ENCODE measurements at places on chromosomes 11 and 22.

- DNase-seq: no peak
These were observed 349.4 kb upstream of the NCAM1 start for GRCh38 chr11:112611771-112612170.

DNA sequence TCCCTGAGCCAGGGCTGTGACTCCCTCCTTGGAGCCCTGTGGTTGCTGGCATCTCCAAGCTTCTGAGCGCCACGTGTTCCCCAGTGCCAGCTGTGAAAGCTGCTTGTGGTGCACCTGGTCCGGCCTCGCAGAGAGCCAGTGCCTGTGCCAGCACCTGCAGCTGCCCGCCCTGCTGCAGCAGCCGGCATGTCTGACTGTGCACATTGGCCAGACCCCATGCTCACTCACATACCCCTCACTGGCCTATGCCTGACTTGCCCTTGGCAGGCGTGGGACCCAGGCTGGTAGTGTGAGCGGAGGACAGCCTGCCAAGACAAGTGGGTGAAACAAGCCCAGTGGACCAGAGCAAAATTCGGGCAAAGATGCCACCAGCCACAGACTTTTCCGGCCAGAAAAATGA is 9.8 kb downstream of the MRPL48 start:
- no peak for DNase-seq

GRCh38 chr22:38614332-38615063 is 41.7 kb downstream of the FAM227A start:
- no peak for DNase-seq

DNA sequence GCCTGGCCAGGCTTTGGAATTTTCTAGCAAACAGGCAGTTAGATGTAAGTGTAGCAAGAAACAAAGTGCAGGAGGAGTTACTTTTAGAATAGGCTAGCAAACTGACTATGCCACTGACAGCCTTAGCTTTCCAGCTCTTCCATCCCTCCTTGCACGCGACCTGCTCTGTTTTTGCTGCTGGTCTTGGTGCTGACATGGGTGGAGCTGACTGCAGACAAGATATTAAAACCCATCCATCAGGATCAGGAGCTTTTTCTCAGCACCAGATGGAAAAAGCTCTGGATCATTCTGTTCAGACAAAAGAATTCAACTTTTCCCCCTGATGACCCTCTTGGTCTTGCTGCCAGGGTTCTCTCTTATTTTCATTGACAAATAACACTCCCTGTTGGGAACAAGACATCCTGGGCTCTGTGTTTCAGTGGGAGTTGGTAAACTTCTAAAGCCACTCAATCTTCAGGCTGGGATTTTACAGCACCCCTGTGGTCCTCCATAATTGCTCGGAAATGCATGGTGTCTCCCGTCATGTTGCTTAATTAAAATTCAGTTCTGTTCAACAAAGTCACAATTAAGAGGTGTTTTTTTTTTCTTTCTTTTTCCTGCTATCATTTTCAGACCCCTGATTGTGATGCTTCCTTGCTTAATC is 240.0 kb upstream of the LARGE1 start:
- DNase-seq: no peak

DNA sequence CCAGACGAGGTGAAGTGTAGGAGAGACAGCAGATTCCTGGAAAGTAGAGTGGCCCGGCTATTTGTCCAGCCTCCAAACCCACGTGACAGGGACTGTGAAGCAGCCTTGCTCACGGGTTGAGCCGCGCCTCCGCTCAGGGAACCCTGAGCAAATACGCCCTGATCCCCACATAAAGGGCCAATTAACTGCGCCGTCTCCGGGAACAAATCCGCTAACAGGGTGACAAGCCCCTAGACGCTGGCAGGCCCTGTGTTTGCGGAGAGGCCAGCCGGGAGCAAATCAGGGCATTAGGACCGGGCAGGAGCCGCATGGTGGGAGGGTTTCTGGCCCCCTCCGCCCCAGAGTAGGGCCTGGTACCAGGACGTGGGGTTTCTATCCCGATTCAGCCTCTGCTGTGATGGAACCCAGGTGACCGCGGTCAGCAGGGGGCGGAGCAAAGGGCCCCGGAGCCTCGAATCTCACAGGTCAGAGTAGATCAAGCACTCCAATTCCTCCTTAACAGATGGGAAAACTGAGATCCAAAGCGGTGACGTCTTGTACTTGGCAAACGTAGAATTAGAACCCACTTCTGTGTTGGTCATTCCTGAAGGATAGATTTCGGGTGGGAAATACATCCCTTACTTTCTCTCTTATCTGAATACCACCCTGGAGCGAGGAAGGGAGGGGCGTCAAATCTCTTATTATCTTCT is 2.0 kb upstream of the ROBO3 start:
- no peak for DNase-seq

GRCh38 chr11:61491736-61492395 is 16.7 kb upstream of the LRRC10B start:
- no peak for DNase-seq

DNA sequence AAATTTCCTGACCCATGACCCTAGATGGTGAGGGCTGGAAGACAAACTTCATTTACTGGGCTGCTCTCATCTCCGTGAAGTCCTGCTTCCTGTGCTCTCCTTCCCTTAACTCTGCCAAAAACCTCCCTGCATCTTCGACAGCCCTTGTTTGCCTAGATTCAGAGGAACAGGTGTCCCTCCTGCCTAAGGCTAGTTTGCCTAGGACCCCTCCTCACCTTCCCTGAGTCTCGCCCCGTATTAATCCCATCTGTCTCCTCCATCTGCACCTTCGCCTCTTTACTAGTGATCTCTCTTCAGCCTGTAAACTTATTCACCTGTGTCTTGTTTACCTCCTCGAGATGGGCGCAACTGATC is 33.1 kb downstream of the EIF3F start:
- DNase-seq: no peak

- no peak for DNase-seq
These were observed 29.2 kb downstream of the PDGFB start for GRCh38 chr22:39215426-39216142.

- peak; percentile 79 for DNase-seq
These were observed 10.4 kb upstream of the MRPL17 start for GRCh38 chr11:6693342-6694228.

- DNase-seq: no peak
These were observed 64.6 kb downstream of the NARS2 start for GRCh38 chr11:78510025-78510596.

DNA sequence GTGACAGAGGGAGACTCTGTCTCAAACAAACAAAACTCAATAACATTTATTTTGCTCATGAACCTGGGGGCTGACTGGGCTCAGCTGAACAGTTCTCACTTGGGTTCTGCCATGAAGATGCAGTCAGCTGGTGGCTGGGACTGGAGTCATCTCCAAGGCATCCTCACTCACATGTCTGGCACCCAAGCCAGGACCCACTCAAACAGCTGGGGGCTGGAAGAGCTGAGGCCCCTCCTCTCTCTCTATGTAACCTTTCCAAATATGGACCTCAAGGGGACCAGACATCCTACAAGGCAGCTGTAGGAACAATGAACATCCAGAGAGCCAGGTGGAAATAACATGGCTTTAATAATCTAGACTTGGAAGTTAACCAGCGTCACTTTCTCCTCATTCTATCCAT is 16.8 kb downstream of the HSPA8 start:
- no peak for DNase-seq

DNA sequence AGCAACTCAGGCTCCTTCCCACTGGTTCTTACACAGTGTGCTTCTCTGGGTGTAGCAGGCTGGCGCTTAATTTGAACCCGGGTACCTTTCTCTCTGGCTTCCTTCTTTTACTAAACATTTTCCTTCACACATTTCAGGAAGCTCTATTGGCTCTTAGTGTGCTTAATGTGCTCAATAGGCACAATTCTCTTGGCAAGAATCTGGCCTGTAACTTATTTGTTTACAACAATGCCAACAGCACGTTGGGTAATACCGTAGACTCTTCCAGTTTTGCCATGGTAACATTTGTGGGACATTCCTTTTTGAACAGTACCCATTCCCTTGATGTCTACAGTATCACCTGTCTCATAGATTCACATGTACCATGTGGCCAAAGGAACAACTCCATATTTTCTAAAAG is 47.8 kb downstream of the AAMDC start:
- DNase-seq: no peak

GRCh38 chr11:63274776-63275175 is 31.4 kb upstream of the SLC22A25 start:
- DNase-seq: no peak

DNA sequence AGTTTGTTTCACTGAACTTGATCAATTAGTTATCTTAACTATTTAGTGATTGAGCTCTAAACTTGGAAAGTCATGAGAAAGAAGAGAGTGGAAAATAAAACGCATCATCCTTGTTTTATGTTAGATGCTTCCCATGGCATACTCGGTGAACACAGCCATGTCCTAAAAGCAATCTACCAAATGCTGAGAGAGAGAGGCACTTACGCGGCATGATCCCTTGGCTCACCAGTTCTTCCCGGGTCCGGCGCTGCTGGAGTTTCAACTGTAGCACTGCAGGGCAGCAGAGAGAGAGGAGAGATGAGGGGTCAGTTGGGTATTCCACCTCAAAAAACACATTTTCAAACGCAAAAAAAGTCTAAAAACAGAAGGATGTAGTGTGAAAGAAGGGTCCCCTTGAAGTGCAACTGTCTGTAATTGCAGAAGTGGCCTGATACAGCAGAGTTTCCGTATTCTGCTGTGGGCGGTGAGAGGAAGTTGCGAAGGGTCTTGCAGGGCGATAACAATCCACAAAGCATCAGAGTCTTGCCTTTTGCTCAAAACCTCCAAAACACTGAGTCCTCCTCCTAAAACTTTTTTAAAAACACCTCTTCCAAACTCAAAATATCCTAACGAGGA is 92.7 kb downstream of the SGSM3 start:
- DNase-seq: no peak

GRCh38 chr22:25630447-25630846 is 66.0 kb downstream of the GRK3 start:
- peak; percentile 5 for DNase-seq

- peak; percentile 82 for DNase-seq
These were observed 5.7 kb downstream of the UPK3A start for GRCh38 chr22:45290410-45290936.

GRCh38 chr11:61162092-61162941 is 1.1 kb upstream of the VPS37C start:
- peak; percentile 39 for DNase-seq

DNA sequence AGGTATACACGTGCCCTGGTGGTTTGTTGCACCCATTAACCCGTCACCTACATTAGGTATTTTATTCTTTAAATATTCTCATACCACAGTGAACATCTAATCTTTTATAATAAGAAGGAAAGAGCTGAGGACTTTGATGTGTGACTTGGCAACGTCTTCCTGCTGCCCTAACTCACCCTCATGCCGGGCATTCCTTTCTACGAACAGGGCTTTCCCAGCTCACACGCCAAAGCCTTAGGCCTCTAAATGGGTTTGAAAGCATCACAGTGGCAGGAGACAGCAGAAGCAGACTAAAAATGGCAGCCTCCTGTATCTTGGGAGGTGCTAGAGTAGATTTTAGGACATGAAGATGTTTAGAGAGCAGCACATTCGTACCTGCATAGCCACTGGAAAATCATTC is 52.6 kb downstream of the CLTCL1 start:
- peak; percentile 2 for DNase-seq

GRCh38 chr11:67111261-67111660 is 7.8 kb upstream of the KDM2A start:
- DNase-seq: peak; percentile 27

- no peak for DNase-seq
These were observed 13.7 kb upstream of the SCGB2A2 start for GRCh38 chr11:62256281-62256680.

GRCh38 chr11:125922156-125922555 is 17.8 kb downstream of the DDX25 start:
- no peak for DNase-seq

DNA sequence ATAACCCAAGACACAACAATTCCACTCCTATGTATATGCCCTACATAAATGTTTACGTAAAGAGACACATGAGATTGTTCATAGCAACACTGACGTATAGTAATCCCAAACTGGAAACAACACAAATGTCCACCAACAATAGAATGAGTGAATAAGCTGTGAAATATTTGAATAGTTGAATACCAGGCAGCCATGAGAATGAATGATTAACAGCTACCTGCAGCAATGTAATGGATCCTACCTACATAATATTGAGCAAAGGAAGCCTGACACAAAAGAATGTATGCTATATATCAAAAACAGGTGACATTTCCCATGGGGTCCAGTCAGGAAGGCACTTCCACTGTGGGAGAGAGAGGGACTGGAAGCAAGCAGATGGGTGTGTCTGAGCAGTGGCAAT is 92.8 kb upstream of the LINC01488 start:
- no peak for DNase-seq

GRCh38 chr11:62705413-62705812 is 1.8 kb downstream of the BSCL2 start:
- DNase-seq: no peak

DNA sequence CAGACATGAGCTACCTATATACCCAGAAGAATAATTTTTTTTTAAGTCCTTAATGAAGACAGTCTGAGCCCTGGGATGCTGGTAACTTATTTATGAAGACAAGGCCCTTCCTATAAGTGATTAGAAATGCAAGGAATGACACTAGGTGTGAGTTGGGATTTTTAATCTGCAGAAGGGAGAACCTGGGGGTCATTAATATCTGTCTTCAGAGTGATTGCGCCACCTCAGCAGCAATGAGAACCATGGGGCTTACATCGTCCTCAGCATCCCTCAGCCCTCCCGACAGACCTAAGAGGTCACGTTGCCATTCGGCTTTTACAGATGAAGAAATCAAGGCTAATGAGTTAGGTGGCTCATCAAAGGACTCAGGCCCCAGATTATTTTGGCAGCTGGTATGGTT is 55.6 kb downstream of the MCM5 start:
- no peak for DNase-seq

DNA sequence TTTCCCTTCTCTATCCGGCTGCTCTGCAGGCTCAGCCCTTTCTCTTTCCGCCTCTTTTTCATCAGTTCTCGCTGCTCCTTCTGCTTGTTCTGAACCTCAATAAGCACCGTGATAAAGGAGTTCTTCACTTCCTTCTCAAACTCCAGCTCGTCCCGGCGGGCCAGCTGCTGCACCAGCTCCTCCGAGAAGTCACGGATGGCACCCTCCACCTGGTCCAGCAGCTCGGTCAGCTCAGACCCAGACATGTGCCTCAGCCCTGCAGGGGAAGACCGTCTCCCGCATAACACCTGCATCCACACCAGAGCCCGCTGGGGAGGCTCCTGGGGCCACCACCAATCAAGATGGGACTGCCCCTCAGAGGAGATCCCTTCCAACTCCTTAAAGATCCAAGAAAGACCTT is 40.2 kb downstream of the FEZ1 start:
- no peak for DNase-seq

- DNase-seq: no peak
These were observed 462.4 kb downstream of the RAB38 start for GRCh38 chr11:87712802-87713202.
